ENCODE measurements at places on chromosomes 16 and 17. TPM values are rescaled to one million over a fixed set of nuclear protein-coding genes. Genes with fewer than 3 reads are reported as not detected.
A peak's percentile ranks its signal among the peaks of the same experiment; 100 is the strongest.

DNA sequence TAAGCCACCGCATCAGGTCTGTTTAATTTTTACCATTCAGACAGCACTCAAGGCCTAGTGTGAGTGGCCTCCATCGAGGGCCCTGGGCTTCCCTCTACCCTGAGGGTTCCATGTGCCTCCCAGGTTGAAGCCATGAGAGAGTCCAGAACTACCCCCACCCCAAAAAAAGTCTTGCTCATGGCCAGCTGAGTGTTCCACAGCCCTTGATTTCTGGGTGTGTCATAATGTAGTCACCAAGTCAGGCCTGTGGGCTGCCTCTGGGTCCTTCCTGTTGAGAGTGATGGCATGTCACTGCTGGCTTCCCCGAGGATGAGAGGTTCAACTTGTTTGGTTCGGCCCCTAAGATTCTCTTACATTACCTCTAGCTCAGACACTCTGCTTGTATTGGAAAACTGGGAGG, 100.6 kb downstream of the PITPNC1 start:
- DNase-seq: peak; percentile 49

GRCh38 chr17:78027121-78027520, 68.6 kb downstream of the TNRC6C start:
- DNase-seq: no peak

DNA sequence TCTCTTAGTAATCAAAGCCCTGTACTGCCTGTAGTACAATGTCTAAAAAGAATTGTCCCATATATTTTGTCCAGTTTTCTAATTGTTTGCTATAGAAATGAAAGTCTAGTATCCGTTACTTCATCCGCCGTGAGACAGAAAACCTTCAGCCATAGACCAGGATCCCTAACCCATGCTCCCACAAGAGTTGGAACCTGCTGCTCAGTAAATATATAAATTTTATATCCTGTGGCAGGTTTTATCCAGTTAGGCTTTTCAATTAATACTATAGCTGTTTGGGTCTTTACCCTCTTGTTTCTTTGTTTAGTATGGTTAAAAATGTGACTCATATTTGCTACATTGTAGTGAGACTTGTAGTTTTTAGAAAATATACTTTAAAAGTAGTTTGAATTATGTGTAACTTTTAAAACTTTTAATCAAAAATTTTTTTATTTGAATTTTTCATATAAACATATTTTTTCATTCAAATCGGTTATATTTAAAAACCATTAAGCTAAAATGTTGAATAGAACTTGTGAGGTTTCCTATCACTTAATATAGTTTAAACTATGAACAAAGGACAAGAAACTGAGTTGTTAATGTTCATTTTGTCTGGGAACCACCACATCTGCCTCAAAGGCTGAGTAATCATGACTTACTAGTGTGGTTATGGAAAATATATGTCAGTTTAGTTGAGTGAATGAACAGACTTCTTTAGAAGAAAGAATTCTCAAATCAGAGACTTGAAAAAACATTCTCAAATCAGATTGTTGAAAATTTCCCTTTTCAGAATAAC, 54.8 kb downstream of the VMP1 start:
- no peak for DNase-seq

GRCh38 chr16:85274501-85274900, 162.2 kb upstream of the CIBAR2 start:
- DNase-seq: no peak

DNA sequence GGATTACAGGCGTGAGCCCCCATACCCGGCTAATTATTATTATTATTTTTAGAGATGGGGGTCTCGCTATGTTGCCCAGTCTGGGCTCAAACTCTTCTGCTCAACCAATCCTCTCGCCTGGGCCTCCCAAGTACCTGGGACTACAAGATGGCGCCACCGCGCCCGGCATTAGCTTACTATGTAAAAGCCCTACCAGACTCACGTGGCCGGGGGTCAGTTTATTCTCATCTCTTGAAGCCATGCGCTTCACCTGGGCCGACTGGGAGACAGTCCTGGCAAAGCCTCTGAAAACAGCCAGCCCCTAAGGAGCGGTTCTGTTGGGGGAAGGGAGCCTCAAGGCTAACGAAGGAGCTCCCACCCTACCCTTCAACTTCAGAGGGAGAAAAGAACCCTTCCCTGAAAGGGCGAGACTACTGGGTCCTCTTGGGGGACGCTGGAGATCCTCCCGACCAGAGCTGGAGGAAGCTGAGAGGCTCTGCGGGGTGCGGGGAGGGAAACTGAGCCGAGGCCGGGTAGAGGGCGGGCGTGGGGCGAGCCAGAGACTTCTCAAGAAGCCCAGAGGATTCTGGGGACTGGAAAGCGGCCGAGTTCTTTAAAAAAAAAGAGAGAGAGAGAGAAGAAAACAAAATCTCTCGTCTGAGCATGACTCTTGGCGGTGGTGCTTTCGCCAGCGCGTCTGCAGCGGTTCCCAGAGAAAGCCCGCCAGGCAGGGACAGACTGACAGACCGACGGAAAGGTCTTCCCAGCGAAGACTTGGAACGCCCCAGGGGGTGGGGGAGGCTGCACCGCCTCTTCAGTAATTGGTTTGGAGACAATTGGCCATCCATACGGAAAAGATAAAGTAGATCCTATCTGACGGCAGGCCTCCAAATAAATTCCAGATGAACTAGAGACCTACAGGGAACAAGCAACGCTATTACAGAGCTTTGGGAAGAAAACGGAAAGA, 5.6 kb upstream of the TUBG2 start:
- DNase-seq: no peak

DNA sequence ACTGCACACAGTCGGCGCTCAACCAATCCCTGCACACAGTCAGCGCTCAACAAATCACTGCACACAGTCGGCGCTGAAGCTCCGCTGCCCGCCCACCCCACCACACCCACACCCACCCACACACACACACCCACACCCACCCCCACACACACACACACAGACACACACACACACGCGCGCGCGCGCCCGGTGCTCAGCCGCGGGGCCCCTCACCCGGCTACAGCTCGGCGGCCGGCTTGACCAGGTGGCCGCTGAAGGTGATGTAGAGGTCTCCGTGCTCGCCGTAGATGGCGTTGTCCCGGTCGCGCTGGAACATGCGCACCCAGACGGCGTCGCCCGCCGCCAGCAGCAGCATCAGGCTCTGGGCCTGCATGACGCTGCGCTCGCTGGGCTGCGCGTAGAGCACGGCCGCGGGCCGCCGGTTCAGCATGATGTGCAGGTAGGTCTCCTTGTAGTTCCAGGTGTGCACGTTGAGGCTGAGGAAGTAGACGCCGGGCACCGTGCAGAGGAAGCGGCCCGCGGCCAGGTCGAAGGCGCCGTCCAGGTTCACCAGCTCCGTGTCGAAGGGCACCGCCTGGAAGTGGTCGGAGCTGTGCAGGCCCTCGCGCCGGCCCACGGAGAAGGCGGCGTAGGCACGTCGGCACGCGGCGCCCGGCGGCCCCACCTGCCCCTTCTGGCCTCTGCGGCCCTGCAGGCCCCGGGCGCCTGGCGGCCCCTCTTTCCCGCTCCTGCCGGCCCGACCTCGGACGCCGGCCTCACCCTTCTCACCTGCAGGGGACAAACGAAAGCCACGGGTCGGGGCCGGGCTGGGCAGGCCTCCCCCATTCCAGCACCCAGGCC, 2.5 kb downstream of the C1QTNF8 start:
- DNase-seq: no peak

The BICDL2 gene
- total RNA-seq: not detected

GRCh38 chr16:15970202-15970601, 20.8 kb downstream of the ABCC1 start:
- DNase-seq: no peak

The CMTM2 gene
- not detected for total RNA-seq

- DNase-seq: no peak
These were observed 9.1 kb downstream of the NHERF1 start for GRCh38 chr17:74757502-74757901.

DNA sequence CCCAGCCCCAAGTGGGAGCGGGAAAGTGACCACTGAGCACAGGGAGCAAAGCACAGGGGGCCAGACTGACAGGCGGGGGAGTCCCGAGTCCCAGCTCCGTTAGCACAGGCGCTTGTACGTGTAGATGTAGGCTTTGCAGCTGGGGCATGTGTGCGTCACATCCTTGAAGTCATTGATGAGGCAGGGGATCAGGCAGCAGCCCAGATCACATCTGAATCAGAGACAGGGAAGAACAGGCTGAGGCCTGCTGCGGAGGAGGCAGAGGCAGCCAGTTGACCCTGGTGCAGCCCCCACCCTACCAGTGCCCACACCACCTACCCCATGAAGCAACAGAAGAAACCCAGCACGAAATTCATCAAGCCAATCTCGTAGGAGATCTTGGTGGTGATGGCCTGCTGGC, 26.1 kb downstream of the CDIP1 start:
- DNase-seq: no peak

The AIPL1 gene
- total RNA-seq: not detected

The SLC38A8 gene
- not detected for total RNA-seq

DNA sequence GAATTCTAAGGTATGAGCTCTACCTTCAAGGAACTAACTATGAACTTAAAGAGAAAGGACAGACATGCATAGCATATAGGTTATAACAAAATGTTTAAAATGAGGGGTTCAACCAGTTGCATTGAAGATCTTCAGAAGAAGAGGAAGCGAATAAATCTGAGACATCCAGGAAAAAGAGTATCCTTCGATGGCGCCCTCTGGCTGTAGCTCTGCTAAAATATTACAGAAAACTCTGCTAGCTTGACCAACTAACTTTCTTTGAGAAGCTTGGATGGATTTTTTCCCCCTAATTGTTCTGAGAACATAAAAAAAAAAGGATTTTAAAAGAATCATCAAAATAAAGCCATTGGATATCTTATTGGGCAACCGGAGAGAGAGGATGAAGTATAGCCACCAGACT, 659.9 kb upstream of the SOX9 start:
- DNase-seq: no peak

The BEAN1 gene
- total RNA-seq: not detected

The TOM1L1 gene
- not detected for total RNA-seq

DNA sequence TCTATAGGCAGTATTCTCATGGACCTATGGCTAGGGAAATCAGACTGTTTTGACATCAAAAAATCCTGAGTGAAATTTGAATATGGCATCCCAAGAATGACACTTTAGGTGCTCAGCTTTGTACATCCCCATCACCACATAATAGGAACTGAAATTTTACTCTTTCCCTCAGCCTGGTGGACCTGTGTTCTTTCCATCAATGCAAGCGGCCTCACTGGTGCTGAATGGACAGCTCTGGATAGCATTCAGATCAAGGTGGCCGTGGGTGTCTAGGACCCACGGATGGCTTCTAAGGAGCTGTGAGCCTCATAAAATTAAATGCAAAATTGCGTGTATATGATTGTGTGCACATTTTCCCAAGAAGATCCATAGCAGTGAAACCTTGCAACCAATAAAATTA, 152.6 kb downstream of the MAP2K6 start:
- no peak for DNase-seq

- no peak for DNase-seq
These were observed 1.1 kb downstream of the SLC12A4 start for GRCh38 chr16:67967183-67967957.

The KRT17 gene
- not detected for total RNA-seq

The ADORA2B gene
- not detected for total RNA-seq

The SLC6A2 gene
- not detected for total RNA-seq

DNA sequence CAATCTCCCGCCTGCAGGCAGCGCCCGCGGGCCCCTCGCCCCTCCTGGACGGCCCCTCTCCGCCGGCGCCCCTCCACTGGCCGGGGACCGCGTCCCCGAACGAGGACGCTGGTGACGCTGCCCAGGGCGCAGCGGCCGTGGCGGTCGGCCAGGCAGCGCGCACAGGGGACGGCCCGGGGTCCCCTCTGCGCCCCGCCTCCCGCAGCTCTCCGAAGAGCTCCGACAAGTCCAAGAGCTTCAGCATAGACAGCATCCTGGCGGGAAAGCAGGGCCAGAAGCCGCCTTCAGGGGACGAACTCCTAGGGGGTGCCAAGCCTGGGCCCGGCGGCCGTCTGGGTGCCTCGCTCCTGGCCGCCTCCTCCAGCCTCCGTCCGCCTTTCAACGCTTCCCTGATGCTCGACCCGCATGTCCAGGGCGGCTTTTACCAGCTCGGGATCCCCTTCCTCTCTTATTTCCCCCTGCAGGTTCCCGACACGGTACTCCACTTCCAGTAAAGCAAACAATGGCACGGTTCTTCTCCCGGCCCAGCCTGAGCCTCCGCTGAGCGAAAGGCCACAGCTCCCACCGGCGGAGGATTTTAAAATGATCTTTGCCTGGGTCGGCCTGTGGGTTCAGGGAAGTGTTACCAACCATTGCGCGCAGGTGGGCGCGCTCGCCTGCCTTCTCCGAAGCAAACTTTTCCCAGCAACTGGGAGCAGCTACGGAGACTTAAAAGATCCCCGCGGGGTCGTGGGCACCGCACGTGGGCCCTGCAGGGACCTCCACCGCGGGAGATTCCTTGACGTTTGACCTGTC, 1.1 kb downstream of the FOXL1 start:
- DNase-seq: no peak

The OR1A1 gene
- not detected for total RNA-seq

The TOP3A gene
- 24.8 TPM for total RNA-seq

DNA sequence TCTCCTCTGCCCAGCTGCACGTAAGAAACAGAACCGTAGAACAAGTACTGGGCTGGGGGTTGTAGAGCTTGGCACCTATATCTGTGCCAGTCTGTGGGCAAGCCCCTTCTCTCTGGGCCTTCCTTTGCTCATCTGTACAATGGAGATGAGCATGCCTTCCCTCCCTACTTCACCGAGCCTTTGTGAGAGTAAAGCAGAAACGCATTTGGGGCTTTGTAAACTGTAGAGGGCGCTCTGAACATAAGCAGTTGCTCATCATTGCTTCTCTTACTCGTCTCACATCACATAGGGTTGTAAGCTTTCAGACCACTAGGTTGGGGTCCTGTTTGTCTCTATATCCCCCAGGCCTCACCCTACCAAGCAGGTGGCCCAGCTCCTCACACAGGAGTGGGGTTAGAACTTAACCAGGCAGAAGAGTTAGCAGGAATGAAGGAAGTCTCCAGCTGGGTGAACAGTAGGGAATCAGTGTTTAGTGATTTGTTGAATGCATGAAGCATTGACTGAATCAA, 15.1 kb downstream of the SAMD14 start:
- no peak for DNase-seq

- DNase-seq: no peak
These were observed 317.2 kb upstream of the ZFHX3 start for GRCh38 chr16:73365016-73365551.

DNA sequence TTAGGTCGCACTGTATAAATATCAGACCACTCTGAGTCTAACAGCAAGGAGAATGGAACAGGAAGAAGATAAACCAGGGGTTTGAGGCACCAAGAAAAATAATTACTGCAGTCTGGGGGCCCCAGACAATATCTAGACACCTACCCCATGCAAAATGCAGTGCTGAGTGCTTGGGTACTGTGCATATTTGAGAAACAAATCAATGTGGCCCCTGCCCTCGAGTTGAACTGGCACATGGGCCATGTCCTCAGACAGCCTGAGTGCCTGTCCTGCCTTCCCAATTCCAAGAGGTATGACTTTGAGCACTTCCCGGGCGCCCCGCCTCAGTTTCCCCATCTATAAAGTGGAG, 6.2 kb upstream of the CIITA start:
- DNase-seq: no peak

The GUCY2D gene
- total RNA-seq: not detected

The PDE6G gene
- total RNA-seq: 0.92 TPM

- DNase-seq: no peak
These were observed 22.0 kb downstream of the PRSS54 start for GRCh38 chr16:58272855-58273254.

The SERPINF2 gene
- total RNA-seq: 0.59 TPM
